Cardiac muscle cell (in vitro differentiated cells and primary cell): ENCODE measurements at places on chromosomes 2 and 18. TPM values are rescaled to one million over a fixed set of nuclear protein-coding genes. Genes with fewer than 3 reads are reported as not detected.

PIEZO2 gene
- polyA plus RNA-seq, result 0.04 and 0.42 TPM in 2 replicates

DCC gene
- 0.07 and 0.38 TPM in 2 replicates for polyA plus RNA-seq

ACVR1C gene
- not detected in 2 replicates for polyA plus RNA-seq

EVX2 gene
- polyA plus RNA-seq, result 0.28 TPM in 1 of 2 replicates, not detected in the other

- no peak overlapping the region for H3K27ac ChIP-seq
- no peaks in the 10 kb centered on the region for H3K4me1 ChIP-seq
- no peak overlapping the region for H3K4me3 ChIP-seq
These were observed 285.4 kb downstream of the NRXN1 start for GRCh38 chr2:50746526-50746925.

DNA sequence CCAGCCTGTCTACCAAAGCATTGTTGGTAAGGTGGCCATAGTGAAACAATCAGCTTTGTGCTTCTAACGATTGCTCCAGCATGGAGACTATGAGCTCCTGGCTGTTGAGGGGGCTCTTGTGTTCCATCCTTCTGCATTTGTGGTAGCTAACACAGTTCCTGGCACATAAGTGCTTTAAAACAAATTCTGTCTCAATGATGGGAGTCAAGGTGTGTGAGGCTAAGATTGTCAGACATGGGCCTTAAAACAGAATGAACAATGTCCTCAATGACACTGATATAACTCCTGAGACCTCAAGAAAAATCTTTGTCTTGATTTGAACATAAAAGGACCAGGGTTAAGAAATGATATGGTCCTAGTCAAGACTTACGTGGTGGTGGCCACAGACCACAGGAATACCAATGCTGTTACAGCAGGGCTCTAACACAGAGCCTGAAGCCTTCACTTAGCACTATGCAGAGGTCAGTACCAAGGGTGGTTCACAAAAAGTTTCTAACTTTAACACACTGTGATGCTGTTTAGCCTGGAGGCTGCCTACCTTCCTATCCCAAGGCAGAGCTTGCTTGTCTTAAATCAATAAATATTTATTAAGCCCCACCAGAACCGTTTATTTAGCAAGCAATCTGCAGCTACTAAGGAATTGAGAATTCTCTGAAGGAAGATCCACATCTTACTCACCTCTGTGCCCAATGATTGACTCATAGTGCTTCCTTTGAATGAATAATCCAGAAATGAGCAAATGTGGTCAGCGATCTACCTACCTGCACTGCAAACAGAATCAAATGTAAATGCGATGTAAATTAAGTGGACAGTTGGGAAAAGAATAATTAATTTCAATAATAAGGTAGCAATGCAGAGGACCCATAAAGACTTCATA is 35.1 kb downstream of the EVA1A start:
- H3K27ac ChIP-seq, result no peak overlapping the region
- no peaks in the 10 kb centered on the region for H3K4me1 ChIP-seq
- H3K36me3 ChIP-seq, result no peaks in the 10 kb centered on the region
- DNase-seq, result no peak
